ENCODE measurements at places on chromosomes 5 and 9.

GRCh38 chr5:19140276-19140675 is 847.7 kb downstream of the CDH18 start:
- no peak for DNase-seq

DNA sequence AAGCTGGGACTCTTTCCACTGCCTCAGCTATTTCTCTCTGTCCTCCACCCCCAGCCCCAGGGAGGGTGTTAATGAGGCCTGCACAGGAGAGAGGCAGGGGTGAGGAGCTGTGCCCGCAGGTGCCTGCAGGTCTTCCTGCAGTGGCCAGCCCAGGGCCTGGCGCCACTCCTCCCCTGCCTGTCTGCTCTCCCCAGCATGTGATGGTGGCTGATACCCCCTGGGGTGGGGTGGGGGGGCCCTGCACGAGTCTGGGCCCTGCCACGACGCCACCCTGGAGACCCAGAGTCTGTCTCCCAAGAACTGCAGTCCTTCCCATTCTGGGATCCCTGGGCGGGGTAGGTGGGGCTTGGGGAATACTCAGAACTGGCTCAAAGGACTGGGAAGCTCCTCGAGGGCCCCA is 166.4 kb upstream of the SMIM23 start:
- DNase-seq, result no peak

GRCh38 chr9:119179701-119180100 is 189.5 kb downstream of the BRINP1 start:
- DNase-seq, result no peak

DNA sequence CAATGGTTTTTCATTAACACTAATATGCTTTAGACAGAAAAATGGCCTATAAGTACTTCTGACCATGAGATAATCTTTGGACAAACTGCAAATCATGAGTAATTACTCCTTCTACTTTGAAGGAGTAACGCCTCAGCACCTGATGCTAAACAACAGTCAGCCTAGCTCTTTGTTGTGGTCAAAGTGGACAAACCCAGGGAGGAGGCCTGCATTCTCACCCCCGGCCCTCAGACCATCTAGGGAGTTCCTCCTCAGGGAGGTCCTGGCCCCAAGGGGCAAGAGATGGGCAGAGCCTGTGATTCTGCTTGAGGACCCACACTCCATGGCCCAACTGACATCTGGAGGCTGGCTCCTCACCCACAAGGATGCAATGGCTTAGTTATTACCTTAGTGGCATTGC is 48.2 kb upstream of the ANGPTL2 start:
- DNase-seq, result no peak

- no peak for DNase-seq
Observed at GRCh38 chr5:127702434-127702833, 757 bp upstream of the CCDC192 start.

DNA sequence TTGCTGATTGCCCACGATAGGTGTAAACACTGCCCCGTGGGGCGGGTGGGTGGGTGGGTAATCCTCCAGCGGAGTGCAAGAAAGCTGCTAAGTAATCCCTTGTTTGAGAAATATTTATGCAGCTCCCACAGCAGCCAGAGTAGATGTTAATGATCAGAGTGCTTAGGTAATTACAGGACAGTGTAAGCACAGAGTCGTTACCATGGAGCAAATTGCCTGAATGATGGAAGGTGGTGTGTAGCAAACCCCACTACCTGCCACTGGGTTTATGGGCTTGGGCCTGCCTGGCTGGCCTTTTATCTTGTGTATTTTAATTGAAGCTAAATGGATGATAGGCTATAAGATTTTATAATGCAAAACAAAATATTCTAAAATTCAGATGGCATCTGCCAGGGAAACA is 110.0 kb downstream of the COL5A1 start:
- no peak for DNase-seq

- no peak for DNase-seq
Observed at GRCh38 chr5:65611524-65611923, 12.6 kb downstream of the TRIM23 start.

DNA sequence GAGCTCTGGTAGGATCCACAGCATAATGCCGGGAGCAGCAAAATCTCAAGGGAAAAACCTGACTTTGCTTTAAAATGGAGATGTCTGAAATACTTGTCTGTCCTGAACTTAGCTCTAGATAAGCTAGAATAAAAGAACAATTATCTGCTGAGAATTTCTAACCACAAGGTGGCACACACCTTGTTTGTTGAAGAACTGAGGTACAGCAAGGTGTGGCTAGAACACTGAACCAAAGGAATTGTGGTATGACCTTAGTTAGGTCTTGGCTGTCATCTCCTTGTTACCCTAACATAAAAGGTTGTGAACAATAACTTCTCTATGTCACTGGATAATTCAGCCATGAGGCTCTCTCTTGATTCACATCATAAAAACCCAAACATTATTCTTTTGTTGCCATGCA is 72.3 kb upstream of the ANXA1 start:
- no peak for DNase-seq

GRCh38 chr9:69895659-69896058 is 75.0 kb downstream of the CFAP95 start:
- DNase-seq, result no peak

GRCh38 chr5:163596608-163597315 is 91.3 kb downstream of the MAT2B start:
- DNase-seq, result no peak

DNA sequence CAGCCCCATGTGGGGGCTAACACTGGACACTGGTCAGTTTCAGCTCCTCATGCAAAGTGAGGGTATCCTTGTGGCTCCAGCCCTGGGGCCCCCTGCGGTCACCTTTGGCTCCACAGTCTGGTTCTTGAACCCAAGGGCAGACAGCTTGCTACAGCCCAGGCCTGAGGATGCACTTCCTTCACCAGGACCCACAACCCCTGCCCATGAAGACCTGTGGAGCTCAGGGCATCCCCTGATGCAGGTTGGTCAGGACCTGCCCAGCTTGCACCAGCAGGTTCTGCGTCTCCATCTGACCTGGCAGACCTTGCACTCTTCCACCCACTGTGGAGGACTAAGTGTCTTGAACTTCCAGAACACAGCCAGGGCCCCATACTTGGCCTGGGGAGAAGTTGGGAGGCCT is 3.7 kb upstream of the MRNIP start:
- no peak for DNase-seq

GRCh38 chr5:56429110-56429561 is 196.0 kb upstream of the ANKRD55 start:
- no peak for DNase-seq

- no peak for DNase-seq
Observed at GRCh38 chr5:168851902-168852321, 272.7 kb upstream of the PANK3 start.

DNA sequence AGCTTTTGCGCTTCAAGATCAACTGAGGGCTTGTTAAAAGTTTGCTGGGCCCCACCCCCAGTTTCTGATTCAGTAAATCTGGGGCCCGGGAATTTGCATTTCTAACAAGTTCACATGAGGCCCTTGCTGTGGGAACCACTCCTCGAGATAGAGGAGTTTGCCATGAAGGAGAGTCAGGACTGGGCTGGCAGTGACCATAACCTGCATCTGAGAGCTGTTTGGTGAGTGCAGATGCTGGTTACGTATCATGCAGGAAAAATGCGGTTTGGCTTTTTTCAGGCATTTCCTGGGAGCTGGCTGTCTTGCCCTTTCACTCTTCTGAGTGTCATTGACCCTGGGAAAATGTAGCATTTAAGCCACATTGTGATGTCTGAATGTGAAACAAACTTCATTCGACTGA is 9.4 kb upstream of the ANGPTL2 start:
- DNase-seq, result no peak

DNA sequence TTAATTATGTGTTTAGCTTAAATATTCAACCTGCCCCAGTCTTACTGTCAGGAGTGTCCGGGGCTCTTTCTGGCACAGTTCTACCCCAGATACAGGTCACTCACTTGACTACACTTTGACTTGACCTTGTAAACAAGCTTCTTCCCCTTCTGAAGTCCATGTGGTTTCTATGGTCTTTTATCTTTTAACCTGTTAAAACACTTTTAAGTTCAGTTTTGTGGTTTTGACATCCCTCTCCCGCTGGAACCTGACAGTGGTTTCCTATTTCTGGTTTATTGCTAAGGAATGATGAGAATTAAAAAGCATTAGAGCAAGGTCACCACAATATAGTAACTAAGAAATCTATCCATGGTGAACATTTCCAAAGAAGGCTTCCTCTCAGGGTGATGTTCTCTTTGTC is 300.1 kb downstream of the TMEM167A start:
- no peak for DNase-seq

DNA sequence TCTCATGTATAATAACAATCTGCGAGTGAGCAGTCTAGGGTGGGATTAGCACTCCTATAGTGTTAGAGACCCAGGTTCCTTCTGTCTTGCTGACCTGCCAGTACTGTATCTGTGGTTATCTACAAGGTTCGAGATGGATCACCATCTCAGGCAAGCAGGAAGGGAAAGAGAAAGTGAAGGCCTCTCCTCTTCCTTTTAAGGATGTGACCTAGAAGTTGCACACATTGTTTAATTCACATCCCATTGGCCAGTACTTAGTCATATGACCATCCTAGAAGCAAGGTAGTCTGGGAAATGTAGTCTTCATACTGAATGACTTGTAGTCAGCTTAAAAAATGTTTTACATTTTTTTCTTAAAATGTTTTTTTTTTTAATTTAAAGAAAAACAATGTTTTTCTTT is 168.6 kb downstream of the CARTPT start:
- peak; percentile 92 for DNase-seq

All from MV-4-11 (cell line).